Activated CD4-positive, alpha-beta memory T cell treated with anti-CD3 and anti-CD28 coated beads for 36 hours (primary cell): ENCODE measurements at places on chromosomes 7 and 10. TPM values are rescaled to one million over a fixed set of nuclear protein-coding genes. Genes with fewer than 3 reads are reported as not detected.
A peak's percentile ranks its signal among the peaks of the same experiment; 100 is the strongest.

DNA sequence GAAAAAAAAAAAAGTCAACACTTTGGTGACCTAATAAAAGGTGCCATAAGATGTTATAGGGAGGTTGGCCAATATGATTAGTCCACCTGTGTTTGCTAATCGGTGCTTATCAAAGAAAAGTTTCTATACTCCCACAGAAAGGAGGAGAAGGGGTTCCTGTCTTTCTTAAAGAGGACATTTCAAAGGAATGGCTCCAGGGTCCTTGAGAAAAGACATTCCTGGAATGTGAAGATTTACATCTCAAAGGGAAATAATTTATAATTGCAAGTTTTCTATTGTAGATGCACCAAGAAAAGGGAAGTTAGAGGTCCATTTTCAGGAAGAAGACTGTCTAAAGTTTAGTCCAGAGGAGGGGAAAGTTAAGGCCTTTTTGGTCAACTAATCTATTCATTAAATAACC lies 715.3 kb downstream of the NXPH1 start:
- H3K4me3 ChIP-seq, result no peak overlapping the region
- no peaks in the 10 kb centered on the region for H3K4me1 ChIP-seq
- no peaks in the 10 kb centered on the region for H3K36me3 ChIP-seq
- no peaks in the 10 kb centered on the region for H3K27me3 ChIP-seq
- H3K27ac ChIP-seq, result no peak overlapping the region

- peak; percentile 90 for DNase-seq
- peak overlapping the region; percentile 92 for H3K27ac ChIP-seq
- H3K36me3 ChIP-seq, result peaks cover 5% of the 10 kb centered on the region
- peak overlapping the region; percentile 93 for H3K4me3 ChIP-seq
- H3K27me3 ChIP-seq, result no peaks in the 10 kb centered on the region
- peaks cover 55% of the 10 kb centered on the region for H3K4me1 ChIP-seq
These were observed 512 bp downstream of the OSBPL3 start for GRCh38 chr7:24979470-24979862.

- H3K36me3 ChIP-seq, result no peaks in the 10 kb centered on the region
- peaks cover 2% of the 10 kb centered on the region for H3K27me3 ChIP-seq
- no peak overlapping the region for H3K27ac ChIP-seq
- H3K4me1 ChIP-seq, result peaks cover 3% of the 10 kb centered on the region
- H3K4me3 ChIP-seq, result no peak overlapping the region
These were observed 141.4 kb upstream of the INSYN2A start for GRCh38 chr10:127337801-127338200.

- peaks cover 8% of the 10 kb centered on the region for H3K4me1 ChIP-seq
- no peaks in the 10 kb centered on the region for H3K36me3 ChIP-seq
- no peak for DNase-seq
- no peak overlapping the region for H3K4me3 ChIP-seq
These were observed 101.4 kb downstream of the CREM start for GRCh38 chr10:35228058-35228457.

DNA sequence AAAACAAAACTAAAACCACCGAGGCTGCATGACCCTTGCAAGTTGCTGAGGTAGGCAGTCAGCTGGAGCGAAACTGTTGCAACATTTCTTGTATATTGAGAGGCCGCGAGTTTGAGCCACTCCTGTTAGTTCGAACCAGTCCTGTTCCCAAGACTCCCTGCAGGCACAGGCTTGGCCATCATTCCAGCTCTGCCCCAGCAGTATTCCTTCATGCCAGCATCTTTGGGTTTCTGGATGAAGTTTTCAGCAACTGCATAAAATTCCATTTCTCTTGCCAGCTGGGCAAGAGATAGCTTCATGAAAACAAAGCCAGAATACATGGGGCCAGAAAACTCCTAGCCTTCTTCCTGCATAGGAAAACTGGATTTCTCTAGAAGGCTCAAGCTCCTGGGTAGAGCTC lies 207.6 kb downstream of the FRMD4A start:
- H3K4me3 ChIP-seq, result no peak overlapping the region
- H3K27me3 ChIP-seq, result no peaks in the 10 kb centered on the region
- DNase-seq, result no peak

DNA sequence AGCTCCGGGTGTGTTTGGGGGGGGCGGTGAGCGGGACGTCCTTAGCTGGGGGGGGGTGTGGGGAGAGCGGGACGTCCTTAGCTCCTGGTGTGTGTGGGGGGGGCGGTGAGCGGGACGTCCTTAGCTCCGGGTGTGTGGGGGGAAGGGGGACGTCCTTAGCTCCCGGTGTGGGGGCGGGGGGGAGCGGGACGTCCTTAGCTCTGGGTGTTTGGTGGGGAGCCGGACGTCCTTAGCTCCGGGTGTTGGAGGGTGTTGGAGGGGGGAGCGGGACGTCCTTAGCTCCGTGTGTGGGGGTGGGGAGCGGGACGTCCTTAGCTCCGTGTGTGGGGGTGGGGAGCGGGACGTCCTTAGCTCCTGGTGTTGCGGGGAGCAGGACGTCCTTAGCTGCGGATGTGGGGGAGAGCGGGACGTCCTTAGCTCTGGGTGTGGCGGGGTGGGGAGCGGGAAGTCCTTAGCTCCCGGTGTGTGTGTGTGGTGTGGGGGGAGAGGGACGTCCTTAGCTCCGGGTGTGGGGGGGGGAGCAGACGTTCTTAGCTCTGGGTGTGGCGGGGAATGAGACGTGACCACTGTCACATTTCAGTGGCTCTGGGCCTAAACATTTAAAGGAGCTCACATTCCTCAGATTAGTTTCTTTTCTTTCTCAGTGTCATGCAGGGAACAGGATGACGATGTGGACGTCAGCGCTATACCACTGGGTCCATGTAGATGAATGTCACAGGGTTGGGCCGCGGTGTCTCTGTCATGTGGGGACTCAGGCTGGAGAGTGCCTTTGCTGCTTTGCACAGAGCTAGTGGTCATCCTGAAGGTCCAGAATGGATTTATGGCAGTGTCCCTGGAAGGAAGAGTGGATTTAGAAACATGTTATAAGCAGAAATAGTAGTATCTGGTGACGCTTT lies 7.5 kb downstream of the DYNC2I1 start:
- H3K27ac ChIP-seq, result peak overlapping the region; percentile 78
- DNase-seq, result peak; percentile 69
- H3K4me1 ChIP-seq, result peaks cover 32% of the 10 kb centered on the region
- H3K27me3 ChIP-seq, result no peaks in the 10 kb centered on the region
- no peaks in the 10 kb centered on the region for H3K36me3 ChIP-seq

- no peaks in the 10 kb centered on the region for H3K36me3 ChIP-seq
- no peaks in the 10 kb centered on the region for H3K27me3 ChIP-seq
- H3K4me1 ChIP-seq, result no peaks in the 10 kb centered on the region
- H3K27ac ChIP-seq, result no peak overlapping the region
- no peak overlapping the region for H3K4me3 ChIP-seq
These were observed 39.2 kb downstream of the EEPD1 start for GRCh38 chr7:36192053-36192824.

GRCh38 chr7:100691676-100692577 lies 2.1 kb downstream of the GIGYF1 start:
- peak; percentile 88 for DNase-seq
- peak overlapping the region; percentile 93 for H3K4me3 ChIP-seq
- H3K36me3 ChIP-seq, result peaks cover 13% of the 10 kb centered on the region

DNA sequence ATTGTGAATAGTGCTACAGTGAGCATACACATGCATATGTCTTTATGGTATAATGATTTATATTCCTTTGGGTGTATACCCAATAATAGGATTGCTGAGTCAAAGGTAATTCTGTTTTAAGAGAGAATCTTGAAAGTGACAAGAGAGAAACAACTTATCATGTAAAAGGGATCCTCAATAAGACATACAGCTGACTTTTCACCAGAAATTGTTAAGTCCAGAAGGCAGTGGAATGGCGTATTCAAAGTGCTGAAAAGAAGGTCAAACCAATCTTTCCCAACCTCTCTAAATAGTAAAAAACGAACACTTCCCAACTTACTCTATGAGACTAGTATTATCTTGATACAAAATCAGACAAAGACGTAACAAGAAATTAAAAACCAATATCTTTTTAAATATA lies 59.8 kb downstream of the LHFPL3 start:
- H3K4me1 ChIP-seq, result no peaks in the 10 kb centered on the region
- no peaks in the 10 kb centered on the region for H3K36me3 ChIP-seq
- H3K27ac ChIP-seq, result no peak overlapping the region
- no peak for DNase-seq
- H3K27me3 ChIP-seq, result no peaks in the 10 kb centered on the region

GRCh38 chr10:87844837-87845623 lies 18.3 kb downstream of the KLLN start:
- no peaks in the 10 kb centered on the region for H3K27me3 ChIP-seq
- no peaks in the 10 kb centered on the region for H3K36me3 ChIP-seq
- H3K27ac ChIP-seq, result no peak overlapping the region
- H3K4me1 ChIP-seq, result no peaks in the 10 kb centered on the region
- H3K4me3 ChIP-seq, result no peak overlapping the region
- DNase-seq, result no peak

- peaks cover 64% of the 10 kb centered on the region for H3K27me3 ChIP-seq
- H3K4me1 ChIP-seq, result no peaks in the 10 kb centered on the region
- H3K36me3 ChIP-seq, result no peaks in the 10 kb centered on the region
- H3K4me3 ChIP-seq, result no peak overlapping the region
These were observed 1.1 kb upstream of the FEZF1 start for GRCh38 chr7:122305475-122306319.

- H3K27ac ChIP-seq, result no peak overlapping the region
- H3K4me3 ChIP-seq, result no peak overlapping the region
- H3K36me3 ChIP-seq, result peaks cover 13% of the 10 kb centered on the region
- peaks cover 11% of the 10 kb centered on the region for H3K4me1 ChIP-seq
- no peak for DNase-seq
These were observed 74.4 kb downstream of the SEPTIN7 start for GRCh38 chr7:35875292-35875691.

- H3K27ac ChIP-seq, result no peak overlapping the region
- DNase-seq, result no peak
- no peak overlapping the region for H3K4me3 ChIP-seq
These were observed 54.8 kb downstream of the TBXAS1 start for GRCh38 chr7:139883814-139884213.

DNA sequence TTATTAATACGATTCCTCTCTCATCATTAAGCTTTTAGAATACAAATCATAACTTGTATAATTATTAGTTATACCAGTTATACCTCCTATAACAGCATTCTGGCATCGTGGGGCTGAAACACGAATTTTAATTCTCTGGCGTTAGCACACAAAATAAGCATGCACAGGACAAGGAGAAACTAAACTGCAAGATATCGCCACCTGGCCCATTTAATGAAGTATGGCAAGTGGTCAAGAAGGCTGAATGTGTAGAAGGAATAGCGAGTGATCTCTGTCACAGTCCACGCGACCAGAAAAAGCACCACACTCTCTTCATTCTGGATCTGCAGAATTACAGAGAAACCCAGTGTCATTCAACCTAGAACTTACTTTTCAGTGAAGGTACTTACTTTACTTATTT lies 18.1 kb downstream of the HACD1 start:
- H3K36me3 ChIP-seq, result no peaks in the 10 kb centered on the region
- no peak for DNase-seq
- no peak overlapping the region for H3K4me3 ChIP-seq
- no peaks in the 10 kb centered on the region for H3K27me3 ChIP-seq

Gene UBTD1
- 1.6 TPM for total RNA-seq

Gene UPK3B
- total RNA-seq, result 1.6 TPM

Gene UPP1
- 121 TPM for total RNA-seq

Gene HSPA12A
- 0.40 TPM for total RNA-seq

Gene HELLS
- 135 TPM for total RNA-seq

Gene PTPRE
- total RNA-seq, result 29.4 TPM

Gene CCDC172
- not detected for total RNA-seq
